ENCODE measurements at places on chromosomes 7 and 10. TPM values are rescaled to one million over a fixed set of nuclear protein-coding genes. Genes with fewer than 3 reads are reported as not detected.
A peak's percentile ranks its signal among the peaks of the same experiment; 100 is the strongest.

SLC26A3 gene
- total RNA-seq = not detected

FFAR4 gene
- total RNA-seq = 0.16 TPM

VGF gene
- not detected for total RNA-seq

C10orf90 gene
- total RNA-seq = not detected

LDB3 gene
- total RNA-seq = 132 TPM

PAPOLB gene
- 0.26 TPM for total RNA-seq

- no peak for DNase-seq
Observed at GRCh38 chr10:105195831-105196230, 554.7 kb downstream of the SORCS3 start.

GRCh38 chr10:71357792-71358265, 38.8 kb downstream of the SLC29A3 start:
- DNase-seq = no peak

DNA sequence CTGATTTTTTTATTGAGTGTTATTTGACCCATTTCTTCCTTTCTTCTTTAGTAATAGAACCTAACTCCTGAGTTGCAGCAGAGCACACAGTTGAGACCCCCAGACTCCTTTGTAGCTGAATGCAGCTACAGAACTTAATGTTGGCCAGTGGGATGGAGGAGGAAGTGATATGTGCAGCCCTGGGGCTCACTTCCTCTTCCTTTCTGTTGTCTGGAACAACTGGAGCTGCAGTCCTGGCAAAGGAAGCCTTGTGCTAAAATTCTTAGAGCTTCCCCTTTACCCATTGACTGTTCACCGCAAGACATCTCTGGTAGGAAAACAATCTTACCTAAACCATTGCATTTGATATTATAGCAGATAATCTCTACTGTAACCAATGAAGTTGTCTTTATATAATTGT, 86.6 kb downstream of the ITGB8 start:
- peak; percentile 55 for DNase-seq

DNA sequence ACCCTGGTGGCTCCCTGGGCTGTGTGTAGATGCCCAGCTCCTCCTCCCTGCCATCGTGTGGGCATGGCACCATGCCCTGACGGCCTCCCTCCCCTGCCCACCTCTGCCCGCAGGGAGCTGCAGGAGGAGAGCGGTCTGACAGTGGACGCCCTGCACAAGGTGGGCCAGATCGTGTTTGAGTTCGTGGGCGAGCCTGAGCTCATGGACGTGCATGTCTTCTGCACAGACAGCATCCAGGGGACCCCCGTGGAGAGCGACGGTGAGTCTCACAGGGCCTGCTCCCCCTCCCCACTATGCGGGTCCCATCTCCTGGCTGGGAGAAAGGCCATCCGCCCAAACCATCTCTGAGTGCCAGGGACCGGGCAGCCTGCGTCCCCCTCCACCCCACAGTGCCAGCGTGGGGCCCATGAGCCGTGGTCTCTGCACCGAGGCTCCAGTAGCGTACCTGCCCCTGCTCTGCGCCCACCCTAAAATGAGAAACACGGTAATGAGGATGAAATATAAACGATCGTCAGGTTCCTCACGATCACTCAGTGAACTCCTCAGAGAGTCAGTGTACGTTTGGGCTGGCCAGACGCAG, 7.8 kb downstream of the NUDT1 start:
- DNase-seq = no peak

GRCh38 chr7:135645296-135645904, 16.9 kb upstream of the STMP1 start:
- DNase-seq = no peak

- no peak for DNase-seq
Observed at GRCh38 chr10:113425541-113425951, 127.3 kb upstream of the HABP2 start.

DNA sequence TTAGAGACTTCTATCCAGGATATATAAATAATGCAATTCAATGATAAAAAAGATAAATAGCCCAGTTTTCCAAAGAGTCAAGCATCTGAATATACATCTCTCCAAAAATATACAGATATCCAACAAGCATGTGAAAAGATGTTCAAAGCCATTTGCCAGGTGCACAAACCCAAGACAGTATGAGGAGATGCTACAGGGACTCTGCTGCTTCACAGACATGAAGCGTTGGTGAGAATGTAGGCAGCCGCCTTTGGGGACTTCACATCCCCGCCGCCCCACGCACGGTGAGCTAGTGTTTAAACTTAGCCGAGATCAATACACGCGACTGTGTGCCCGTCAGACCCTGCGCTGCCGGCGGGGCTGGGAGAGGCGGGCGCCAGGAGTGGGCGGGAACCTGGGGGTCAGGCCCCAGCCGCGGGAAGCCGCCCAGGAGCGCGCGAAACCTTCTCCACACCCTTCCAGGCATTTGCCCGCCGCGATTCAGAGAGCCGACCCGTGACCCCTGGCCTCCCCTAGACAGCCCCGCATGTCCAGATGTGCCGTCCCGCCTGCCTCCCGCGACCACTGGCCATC, 927 bp upstream of the ALOX5 start:
- DNase-seq = peak; percentile 56

DNA sequence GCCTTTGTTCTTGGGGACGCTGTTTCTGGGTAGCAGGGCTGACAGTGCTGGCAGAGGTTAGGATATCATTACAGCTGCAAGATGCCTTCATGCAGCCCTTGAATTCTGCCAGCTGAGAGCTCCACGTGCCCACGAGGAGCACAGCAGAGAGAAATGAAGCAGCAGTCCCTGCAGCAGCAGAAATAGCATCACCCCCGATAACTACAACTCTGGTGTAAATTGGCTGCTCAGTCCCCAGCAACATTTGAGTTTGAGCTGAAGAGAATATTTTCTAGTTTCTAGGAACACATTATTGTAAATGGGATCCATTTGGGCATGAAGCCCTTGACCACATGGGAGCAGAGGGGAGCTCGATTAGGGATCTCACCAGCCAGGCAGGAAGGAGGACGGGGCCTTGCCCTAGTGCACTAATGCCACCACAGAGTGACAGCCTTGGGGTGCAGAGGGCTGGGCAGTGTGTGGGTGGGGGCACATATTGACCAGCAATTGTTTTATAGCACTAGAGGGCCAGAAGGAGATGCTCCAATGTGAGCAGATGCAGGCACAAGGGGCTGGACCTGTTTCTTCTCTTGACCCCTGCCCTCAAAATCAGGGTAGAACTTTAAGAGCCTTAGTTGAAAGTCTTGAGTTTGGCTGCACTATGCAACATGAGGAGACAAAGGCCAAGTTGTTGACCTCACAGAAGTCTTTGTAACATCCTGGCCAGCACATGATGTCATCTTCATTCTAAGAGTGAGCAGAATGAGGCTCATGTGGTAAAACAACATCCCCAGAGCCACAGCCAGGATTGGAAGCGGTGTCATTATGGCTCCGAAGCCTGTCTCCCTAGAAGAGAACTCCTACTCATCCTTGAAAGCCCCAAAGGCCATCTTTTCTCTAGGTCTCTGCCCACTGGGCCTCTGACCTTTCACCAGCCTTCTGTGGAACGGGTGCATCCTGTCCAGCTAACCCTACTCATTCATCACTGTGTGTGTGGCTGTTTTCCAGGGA, 52.6 kb downstream of the ADCY1 start:
- no peak for DNase-seq

DNA sequence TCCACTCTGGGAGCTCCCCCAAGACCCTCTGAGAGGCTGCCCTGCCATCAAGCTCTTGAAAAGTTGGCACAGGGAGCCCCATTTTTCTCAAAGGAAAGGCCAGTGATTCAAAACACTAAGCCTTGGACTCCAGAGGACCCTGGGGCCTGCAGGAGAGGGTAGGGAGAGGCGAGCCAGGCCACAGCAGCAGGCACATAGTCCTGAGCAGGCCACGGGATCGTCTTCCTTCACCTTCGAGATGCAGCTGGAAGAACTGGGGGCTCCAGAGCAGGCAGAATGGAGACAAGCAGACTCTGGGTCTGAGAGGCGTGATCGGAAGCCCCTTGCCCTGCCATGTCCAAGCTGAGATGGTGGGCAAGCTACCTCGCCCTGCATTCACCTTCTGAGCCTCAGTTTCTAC, 13.9 kb downstream of the TNS3 start:
- no peak for DNase-seq

DNA sequence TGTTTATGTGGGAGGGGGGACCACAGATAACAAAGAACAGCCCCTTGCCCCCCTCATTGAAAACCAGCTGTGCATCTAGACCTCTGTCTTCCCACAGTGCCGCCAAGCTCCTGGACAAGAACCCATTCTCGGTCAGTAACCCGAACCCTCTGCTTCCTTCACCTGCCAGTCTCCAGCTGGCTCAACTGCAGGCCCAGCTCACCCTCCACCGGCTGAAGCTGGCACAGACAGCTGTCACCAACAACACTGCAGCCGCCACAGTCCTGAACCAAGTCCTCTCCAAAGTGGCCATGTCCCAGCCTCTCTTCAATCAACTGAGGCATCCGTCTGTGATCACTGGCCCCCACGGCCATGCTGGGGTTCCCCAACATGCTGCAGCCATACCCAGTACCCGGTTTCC, 91.0 kb upstream of the PDCD4 start:
- no peak for DNase-seq
